ENCODE measurements at places on chromosomes 7 and 10.

DNA sequence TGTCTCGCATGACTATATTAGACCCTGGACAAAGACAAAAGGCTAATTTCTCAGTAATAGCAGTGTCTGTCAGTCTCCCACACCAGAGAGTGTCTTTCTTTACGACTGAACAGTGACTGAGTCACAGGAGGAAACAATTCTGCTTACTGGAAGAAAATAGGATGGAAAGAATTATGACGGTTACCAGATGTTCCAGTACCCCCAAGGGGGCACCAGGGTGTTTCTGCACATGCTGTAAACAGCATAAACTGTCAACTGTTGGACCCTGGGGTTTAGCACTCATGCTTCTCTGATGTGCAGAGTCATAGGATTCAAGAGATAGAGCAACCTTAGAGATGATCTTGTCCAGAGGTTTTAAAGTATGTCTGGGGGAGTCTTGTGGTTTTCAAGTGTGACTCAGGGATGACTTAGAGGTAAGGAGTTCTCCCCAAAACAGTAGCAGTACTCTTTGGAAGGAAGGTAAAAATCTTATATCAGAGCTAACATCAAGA, 291.7 kb downstream of the THSD7A start:
- no peak for DNase-seq

- no peak for DNase-seq
Observed at GRCh38 chr10:91022924-91023699, 102.2 kb upstream of the ANKRD1 start.

DNA sequence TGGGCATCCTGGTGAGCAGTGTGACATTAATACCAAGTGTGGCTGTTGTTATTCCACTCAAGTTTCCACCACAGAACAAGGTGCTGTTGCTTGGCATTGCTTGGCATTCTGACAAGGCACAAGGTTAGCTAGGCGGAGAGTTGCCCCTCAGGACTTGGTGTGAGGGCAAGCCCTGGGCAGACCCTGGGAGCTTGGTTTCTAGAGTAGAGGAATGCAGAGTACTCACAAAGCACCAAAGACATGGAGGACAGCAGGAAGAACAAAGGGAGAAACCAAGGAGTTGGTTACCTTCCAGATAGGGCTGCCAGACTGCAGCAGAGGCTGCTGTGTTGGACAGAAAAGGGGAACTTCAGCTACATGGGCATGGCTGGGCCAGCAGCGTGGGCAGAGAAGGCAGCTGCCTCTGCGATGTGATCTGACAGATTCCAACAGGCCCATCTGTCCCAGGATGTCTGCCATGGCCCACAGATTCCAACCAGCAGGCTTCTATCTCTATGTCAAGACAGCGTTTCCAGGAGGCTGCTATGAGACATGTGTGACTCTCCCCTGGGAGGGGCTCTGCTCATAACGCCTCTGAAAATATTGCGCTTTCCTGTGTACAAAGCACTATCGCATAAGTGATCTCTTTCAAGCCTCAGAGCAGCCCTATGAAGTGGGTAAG, 1.8 kb downstream of the GOLGA7B start:
- DNase-seq, result no peak

- DNase-seq, result no peak
Observed at GRCh38 chr7:12570534-12571461, at the start of gene SCIN. TSS of gene SCIN (plus strand) at chr7:12570720. CDS start at chr7:12570787, 67 bp downstream.

- no peak for DNase-seq
Observed at GRCh38 chr7:96361116-96361857, 39.4 kb upstream of the SLC25A13 start.

GRCh38 chr10:52571018-52571417, 201.6 kb downstream of the MBL2 start:
- no peak for DNase-seq

- no peak for DNase-seq
Observed at GRCh38 chr10:9707216-9707615, 1310.5 kb upstream of the CELF2 start.

GRCh38 chr7:50272808-50273207, 31.7 kb upstream of the IKZF1 start:
- no peak for DNase-seq

DNA sequence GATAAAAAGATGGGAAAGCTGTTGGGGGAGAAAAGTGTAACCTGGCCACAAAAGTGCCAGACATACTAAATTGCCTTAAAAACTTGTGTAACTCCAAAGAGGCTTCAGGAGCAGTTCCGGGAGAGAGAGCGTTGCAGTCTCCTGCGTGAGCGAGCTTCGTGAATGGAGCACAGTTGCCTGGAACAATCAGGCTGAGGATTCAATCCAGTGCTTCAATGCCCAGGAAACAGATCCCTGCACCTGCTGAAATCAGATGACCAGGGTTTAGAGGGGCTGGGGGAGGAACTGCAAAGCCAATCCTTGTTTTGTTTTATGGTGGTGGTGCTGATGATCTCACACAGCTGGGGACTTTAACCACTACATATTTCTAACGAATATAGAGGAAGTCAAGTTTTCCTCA, 398.3 kb downstream of the DPP6 start:
- DNase-seq, result no peak

GRCh38 chr10:45495438-45496152, 121.6 kb downstream of the ALOX5 start:
- no peak for DNase-seq

DNA sequence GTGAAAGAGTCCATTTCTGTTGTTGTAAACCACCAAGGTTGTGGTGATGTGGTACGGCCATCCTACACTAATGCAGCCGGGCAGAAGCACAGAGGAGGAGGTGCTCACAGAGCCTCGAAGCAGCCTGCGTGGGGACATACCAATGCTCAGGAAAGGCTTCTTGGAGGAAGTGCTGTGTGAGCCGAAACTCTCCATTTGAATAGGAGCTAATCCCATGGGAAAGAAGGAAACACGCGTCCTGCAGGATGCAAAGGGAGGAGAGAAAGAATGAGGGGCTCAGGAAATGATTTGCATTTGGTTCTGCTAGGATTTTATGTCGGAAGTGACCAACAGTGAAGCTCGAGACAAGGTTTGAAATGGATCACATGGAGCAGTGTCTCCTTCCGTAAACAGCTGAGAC, 477.9 kb upstream of the ANKRD30A start:
- no peak for DNase-seq

Data from GOT3 (cell line).